ENCODE measurements at places on chromosomes 13 and 19. TPM values are rescaled to one million over a fixed set of nuclear protein-coding genes. Genes with fewer than 3 reads are reported as not detected.
A peak's percentile ranks its signal among the peaks of the same experiment; 100 is the strongest.

- DNase-seq = no peak
Measured at GRCh38 chr13:110410936-110411687, 104.0 kb downstream of the COL4A2 start.

GRCh38 chr13:25286308-25286968 is 850 bp downstream of the MTMR6 start:
- peak; percentile 70 for DNase-seq

DNA sequence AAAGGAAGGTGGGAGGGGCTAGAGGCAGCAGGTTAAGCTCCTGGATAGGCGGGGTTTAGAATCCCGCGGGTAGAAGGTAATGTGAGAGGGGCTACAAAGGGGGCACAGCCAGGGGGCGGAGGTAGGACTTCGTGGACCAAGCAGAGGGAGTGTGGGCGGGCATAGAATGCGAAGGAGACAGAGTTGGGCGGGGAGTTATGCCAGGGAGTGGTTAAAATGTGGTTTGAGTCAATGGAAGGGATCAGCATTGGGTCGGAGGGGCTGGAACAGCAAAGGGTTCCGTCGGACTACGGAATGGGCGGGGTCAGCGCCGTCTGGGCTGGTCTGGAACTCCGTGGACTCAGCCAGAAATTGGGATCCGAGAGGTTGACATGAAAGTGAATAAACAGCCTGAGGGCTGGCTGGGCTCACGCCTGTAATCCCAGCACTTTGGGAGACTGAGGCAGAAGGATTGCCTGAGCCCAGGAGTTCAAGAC is 3.0 kb downstream of the LTBP4 start:
- DNase-seq = no peak

GRCh38 chr13:98484289-98485219 is 92.4 kb downstream of the STK24 start:
- DNase-seq = peak; percentile 95

- peak; percentile 64 for DNase-seq
Measured at GRCh38 chr19:4909156-4909896, at the start of gene UHRF1. Gene UHRF1, plus strand, starts transcription at chr19:4909501. Its CDS starts 1,385 bp downstream, at chr19:4910886.

The TYROBP gene
- total RNA-seq = not detected

The NLRP9 gene
- total RNA-seq = not detected

DNA sequence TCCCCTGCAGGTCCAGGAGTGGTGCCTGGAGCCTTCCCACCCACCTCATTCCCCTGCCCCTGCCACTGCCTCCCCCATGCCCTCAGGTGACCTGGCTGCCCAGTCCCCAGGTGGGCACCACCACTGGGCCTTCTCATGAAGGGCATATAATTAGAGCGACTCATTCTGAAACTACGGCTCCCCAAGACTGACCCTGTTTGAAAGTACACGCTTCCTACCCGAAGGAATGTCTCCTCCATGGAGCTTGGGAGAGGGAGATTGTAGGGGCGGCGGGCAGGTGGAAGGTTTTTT is 52.6 kb downstream of the GPR12 start:
- DNase-seq = no peak

DNA sequence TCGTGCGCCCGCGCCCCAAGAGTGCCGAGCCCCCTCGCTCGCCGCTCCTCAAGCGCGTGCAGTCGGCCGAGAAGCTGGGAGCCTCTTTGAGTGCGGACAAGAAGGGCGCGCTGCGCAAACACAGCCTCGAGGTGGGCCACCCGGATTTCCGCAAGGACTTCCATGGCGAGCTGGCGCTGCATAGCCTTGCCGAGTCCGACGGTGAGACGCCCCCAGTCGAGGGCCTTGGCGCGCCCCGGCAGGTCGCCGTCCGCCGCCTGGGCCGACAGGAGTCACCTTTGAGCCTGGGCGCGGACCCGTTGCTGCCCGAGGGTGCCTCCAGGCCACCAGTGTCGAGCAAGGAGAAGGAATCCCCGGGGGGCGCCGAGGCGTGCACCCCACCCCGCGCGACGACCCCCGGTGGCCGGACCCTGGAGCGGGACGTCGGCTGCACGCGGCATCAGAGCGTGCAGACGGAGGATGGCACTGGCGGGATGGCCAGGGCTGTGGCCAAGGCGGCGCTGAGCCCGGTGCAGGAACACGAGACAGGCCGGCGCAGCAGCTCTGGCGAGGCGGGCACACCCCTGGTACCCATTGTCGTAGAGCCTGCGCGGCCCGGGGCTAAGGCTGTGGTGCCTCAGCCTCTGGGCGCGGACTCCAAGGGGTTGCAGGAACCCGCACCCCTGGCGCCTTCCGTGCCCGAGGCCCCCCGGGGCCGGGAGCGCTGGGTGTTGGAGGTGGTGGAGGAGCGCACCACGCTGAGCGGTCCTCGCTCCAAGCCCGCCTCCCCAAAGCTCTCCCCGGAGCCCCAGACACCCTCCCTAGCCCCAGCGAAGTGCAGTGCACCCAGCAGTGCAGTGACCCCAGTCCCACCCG is 7.1 kb downstream of the DNASE2 start:
- no peak for DNase-seq

DNA sequence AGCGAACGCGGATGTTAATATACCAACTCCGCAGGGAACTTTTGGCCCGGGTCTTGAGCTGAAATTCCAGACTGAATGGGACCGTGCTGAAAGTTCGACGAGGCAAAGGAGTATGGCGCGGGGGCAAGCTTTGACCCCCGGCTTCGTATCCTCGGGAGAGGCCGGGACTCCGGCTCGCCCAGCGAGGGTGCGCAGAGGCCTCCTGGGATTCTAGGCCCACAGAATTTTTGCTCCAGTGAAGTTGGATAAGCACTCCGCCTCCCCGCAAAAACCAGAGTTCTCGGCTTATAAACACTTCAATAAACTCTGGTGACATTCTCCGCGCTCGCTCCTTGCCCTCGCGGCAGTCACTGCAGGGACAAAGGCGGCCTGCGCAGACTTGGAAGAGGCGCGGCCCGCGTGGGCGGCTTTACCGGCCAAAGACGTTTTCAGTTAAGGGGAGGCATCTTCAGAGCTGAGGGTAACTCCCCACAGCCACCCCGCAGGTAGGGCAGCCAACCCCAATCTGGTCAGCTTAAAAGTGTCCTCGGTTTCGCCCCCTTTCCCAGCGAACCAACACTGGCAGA is 112.6 kb downstream of the KCNRG start:
- no peak for DNase-seq

The HSPB6 gene
- total RNA-seq = 223 TPM

DNA sequence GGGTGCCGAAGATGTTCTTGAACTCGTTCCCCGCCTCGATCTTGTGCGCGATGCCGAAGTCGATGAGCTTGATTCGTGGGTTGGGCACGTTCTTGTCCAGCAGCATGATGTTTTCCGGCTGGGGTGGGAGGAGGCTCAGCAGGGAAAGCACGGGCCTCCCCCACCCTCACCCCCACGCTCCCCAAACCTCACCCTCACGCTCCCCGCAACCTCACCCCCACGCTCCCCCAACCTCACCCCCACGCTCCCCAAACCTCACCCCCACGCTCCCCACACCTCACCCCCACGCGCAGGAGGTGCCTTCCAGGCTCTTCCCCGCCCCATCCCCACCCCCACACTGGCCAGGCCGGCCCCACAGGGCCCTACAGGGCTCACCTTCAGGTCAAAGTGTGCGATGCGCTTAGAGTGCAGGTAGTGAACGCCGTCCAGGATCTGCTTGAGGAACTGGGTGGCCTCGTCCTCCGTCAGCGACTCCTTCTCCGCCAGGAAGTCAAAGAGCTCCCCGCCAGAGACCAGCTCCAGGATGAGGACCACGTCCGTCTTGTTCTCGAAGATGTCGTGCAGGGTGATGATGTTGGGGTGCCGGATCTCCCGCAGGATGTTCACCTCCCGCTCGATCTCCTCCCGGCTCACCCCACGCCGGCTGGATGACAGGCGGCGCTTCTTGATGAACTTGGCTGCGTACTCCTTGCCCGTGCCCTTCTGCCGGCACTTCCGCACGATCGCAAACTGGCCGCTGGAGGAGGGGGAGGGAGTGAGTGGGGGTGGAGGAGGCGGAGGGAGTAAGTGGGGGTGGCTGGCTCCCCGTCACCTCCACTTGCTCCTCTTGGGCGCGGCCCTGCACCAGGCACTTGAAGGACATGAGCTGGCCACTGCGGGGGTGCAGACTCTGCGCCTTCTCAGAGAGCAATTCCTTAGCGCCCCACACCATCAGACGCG is 6.4 kb downstream of the DAPK3 start:
- DNase-seq = peak; percentile 13

The ZNF579 gene
- total RNA-seq = 4.1 TPM

GRCh38 chr13:99648927-99649326 is 147.7 kb downstream of the TM9SF2 start:
- no peak for DNase-seq

- no peak for DNase-seq
Measured at GRCh38 chr13:48315969-48316650, 12.6 kb downstream of the RB1 start.

DNA sequence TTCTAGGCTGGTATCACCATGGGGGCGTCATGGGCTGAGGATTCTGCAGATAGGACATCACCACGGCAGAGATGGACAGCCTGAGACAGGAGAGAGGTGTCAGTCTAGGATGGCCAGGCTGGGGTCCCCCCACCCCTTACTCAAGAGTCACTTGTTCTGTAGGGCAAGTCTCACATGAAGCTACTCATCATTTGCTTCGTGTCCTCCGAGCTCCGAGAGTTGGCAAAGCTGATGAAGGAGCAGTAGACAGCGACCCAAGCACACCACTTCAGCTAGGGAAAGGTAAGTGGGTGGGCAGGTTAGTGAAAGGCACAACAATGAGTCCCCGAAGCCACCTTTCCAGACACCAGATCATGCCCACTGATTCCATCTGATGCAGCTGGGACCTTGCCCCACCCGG is 1.7 kb downstream of the WDR83 start:
- DNase-seq = no peak

The DLL3 gene
- total RNA-seq = not detected

- no peak for DNase-seq
Measured at GRCh38 chr19:17883627-17884410, 12.1 kb downstream of the SLC5A5 start.

GRCh38 chr13:35826626-35827254 is 304.4 kb downstream of the DCLK1 start:
- DNase-seq = no peak

The IZUMO2 gene
- not detected for total RNA-seq

DNA sequence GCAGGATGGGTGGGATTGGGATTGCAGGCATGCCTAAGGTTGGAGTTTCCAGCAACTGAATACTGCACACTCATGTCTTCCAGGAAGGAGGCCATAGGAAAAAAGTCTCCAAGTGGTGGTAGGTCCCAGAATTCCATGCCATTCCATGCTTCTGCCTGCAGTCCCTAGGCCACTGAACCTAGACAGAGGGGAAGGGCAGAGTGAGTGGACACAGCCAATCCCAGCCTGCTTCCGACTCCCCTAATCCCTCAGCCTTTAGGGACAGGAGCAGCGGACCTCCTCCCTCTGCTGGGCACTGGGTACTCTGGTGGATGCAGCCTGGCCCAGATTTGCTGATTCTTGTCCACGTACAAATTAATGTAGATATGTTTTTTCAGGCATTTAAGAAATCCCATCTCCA is 17.0 kb downstream of the VSTM2B start:
- DNase-seq = no peak

DNA sequence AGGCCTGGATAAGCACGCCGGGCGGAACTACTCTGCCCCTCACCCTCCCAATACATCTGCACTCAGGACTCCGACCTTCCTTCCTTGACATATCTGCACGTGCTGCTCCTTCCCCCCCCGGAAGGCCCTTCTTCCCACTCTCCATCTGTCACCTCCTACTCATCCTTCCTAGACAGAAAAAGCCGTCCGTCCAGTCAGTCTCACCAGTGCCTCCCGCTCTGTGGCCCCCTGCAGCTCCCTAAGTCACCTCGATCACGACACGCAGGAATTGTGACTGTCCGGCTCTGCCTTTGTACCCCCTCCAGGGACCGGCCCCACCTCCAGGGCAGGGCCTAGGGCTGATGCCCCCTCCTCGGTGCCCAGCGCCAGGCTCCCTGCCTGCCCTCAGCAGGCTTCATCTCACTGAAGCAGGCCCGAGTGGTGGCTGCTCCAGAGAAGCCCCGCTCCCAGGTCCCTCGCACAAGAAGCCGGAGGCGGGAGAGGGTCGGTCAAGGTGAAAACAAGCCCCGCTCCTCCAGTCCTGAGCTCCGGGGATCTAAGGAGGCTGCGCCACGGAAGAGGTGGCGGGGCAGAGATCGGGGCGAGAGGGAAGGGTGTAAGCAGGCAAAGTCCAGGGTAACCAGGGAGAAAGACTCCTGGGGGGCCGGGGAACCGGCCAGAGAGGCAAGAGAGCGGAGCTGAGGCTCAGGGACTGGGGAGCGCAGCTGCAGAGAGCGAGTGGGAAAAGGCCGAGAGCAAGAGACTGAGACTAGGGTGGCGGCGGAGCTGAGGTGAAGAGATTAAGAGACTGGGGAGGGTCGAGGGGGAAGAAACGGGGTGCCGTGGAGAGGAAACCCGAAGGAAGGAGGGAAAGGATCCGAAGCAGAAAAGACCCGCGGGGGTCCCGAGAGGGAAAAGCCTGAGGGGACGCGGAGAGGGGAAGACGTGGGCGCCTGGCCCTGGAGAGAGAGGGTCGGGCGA is 1.1 kb downstream of the PPP6R1 start:
- DNase-seq = no peak

The TEAD2 gene
- total RNA-seq = 4.3 TPM

GRCh38 chr13:38880397-38880796 is 110.2 kb downstream of the STOML3 start:
- DNase-seq = no peak

GRCh38 chr19:4369888-4370260 is 26.5 kb downstream of the MPND start:
- DNase-seq = peak; percentile 80

DNA sequence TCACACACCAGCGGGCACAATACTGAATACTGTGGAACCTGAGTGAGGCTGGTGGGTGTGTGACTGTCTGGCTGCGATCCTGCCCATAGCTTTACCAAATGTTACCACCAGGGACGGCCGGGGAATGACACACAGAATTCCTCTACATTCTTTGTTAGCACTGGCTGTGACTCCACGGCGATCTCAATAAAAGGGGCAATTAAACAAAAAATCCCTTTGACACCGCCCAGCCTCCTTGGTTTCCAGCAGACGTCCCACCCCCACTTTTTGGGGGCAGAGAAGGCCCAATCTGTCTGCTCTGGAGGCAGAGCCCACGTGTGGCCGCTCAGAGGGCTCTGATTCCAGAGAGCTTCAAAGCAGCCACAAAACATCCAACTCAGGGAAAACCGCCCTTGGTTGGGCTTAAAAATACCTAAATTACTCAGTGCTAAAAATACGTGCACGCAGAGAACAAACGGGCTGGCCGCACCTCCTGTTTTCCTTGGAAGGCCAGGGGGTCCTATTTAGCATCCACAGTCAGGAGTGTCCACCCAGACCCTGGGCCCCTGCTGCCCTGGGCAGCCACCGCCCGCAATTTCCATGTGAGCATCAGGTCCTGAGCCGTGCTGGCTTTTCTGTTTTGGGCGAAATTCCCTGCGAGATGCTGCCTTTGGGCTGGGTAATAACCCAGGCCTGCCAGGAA is 47.8 kb downstream of the GADD45B start:
- no peak for DNase-seq

GRCh38 chr13:24162604-24163003 is 2.1 kb downstream of the SPATA13 start:
- no peak for DNase-seq

The KIR3DL1 gene
- total RNA-seq = not detected

The RDH8 gene
- total RNA-seq = not detected

DNA sequence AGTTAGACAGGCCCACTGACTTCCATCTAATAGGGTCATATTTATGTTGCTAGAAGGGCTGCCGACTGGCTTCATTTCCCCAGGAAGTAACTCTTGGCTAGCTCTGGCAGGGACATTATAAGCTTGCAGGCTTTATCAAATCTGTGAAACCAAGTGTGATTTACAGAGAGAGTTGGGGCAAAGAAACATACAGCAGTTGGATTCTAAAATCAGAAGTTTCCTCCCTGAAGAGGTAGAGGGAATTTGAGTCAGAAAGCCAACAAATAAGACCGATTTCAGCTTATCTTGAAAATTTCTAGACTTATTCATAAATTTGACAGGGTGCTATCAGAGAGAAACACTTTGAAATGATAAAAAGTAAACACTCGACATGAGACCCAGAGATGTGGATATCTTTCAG is 407.8 kb downstream of the OLFM4 start:
- no peak for DNase-seq

Data from stomach (tissue), 19 donors.